ENCODE measurements at places on chromosomes 2 and 18.

DNA sequence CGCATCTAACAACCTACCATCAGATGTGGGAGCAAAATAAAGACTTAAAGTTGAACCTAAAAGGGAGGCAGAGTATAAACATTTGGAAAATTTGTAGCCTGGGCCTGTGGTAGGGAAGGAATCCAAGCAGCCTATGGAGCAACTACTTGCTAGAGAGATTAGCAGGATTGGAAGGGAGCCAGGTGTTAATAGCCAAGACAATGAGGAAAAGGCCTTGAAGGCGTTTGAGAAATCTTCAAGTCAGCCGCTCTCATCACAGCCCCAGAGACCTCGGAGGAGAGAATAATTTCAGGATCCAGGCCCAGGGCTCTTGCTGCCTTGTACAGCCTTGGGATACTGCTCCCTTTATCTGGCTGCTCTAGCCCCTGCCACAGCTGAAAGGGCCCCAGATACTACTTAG is 219.7 kb downstream of the THSD7B start:
- DNase-seq: no peak

DNA sequence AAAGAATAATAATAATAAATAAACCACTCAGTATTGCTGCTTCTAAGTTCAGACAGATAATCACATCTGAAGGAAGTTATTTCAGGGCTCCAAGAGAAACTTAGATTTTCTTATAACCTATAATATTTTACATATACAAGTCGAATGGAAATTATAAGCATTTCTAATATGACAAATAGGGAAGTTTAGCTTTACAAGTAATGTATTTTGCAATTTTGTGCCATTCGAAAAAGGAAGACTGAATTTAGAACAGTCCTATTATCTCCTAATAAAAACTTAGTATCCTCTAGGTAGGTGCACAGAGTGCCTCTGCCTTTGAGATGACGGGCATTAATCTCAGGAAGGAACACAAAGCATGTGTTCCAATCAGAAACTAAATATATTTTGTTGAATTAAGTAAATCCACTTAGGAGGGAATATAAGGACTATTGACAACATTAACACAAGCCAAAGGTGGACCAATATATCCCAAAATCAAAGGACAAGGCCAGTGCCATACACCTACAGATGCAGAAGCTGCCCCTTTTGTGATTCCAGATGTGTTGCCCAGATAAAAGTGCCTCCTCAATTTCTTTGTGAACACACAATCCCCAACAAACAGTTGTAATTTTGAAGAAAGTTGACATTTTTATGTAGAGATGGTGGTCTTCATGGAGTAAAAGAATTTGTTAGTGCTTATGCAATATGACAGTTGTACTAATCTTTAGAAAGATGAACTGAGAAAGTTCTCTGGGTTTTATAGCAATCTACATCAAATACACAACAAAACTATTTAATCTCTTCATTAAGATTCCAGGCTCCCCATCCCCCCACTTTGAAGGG is 36.6 kb downstream of the PTCD3 start:
- DNase-seq: no peak

DNA sequence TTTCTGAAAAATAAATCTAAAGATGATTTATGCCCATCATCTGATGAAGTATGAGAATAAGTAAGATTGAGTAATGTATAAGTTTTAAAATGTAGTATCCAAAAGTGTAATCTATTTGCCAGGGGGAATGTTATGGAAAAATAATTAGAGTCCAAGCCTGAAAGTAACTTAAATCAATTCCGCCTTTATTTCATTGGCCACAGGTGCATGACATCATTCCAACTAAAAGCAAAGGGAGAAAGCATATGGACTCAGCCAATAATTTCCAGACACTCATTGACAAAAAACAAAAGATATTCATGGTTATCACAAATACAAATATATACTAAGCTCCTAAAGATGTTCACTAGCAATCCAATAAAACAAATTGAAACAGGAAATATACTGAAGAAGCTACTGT is 752.6 kb upstream of the TMEFF2 start:
- no peak for DNase-seq

- no peak for DNase-seq
Observed at GRCh38 chr2:60735496-60736250, 20.4 kb upstream of the PAPOLG start.

- no peak for DNase-seq
Observed at GRCh38 chr18:3264362-3264761, 2.4 kb downstream of the MYL12B start.

DNA sequence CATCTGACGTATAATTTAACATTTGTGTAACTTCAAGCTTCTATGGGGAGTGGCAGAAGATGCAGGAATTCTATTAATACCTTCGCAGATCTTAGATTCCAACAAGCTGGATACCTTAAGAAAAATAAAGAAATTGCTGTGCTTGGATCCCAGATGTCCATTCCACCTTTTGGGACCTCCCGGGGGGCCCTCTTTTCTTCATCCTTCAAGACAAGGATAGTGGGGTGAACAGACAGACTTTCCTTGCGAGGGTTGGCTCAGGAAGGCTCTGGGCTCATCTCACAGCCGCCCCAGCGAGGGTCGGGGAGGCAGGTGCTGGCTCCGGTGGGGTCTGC is 509 bp upstream of the RNF144A start:
- no peak for DNase-seq

All from fibroblast of skin of left quadriceps (primary cell).